Stimulated activated CD8-positive, alpha-beta memory T cell treated with anti-CD3 and anti-CD28 coated beads, Interleukin-4, amount 100 ng/mL, for 1 hour (primary cell): ENCODE measurements at places on chromosomes 13 and 19.

DNA sequence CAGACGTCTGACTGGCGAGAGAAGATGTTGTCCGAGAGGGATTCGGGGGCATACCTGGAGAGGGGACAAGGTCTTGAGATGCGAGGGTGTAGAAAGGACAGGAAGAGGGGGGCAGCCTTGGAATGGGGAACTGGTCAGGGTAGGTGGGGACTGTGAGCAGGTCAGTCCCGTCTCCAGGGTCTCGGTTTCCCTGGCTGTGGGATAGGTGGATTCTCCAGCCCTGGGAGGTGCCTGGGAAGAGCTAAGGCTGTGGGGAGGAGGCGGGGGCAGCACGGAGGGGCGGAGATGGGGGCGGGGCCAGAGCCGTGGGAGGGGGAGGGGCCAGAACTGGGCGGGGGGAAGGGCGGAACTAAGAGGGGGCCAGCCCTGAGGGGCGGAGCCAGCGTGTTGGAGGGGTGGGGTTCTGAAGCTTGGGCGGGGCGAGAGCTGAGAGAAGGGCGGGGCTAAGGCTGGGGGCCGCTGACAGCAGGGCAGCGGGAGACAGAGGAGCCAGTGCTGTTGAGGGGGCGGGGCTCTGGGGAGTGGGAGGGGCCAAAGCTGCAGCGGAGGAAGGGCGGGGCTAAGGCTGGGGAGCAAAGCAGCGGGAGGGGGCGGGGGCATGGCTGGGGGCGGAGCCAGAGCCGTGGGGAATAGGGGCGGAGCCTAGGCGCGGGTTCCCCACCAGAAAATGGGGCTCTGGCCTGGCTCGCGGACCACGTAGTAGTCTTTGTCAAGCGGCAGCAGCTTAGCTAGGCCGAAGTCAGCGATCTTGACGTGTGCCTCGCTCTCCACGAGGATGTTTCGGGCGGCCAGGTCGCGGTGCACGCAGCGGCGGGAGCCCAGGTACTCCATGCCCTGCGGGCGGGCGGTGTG lies 9.5 kb upstream of the INSL3 start:
- no peak for DNase-seq

DNA sequence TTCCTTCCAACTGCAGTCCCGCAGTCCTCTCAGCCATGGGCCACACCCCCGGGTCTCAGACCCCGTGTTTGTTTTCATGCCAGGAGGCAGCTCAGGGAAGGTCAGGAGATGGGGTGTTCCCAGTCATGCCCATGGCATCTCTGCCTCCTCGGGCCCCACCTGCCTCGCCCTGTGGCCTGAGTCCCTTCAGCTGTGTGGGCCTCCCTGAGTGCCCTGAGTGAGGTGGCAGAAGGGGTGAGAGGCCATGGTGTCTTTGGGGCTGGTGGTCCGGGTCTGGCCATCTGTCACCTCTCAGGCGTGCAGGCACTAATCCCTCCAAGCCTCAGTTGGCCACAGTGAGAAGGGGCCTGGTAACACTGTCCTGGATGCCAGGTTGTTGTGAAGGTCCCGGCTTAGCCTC lies 10.9 kb upstream of the KDM4B start:
- no peak for DNase-seq

DNA sequence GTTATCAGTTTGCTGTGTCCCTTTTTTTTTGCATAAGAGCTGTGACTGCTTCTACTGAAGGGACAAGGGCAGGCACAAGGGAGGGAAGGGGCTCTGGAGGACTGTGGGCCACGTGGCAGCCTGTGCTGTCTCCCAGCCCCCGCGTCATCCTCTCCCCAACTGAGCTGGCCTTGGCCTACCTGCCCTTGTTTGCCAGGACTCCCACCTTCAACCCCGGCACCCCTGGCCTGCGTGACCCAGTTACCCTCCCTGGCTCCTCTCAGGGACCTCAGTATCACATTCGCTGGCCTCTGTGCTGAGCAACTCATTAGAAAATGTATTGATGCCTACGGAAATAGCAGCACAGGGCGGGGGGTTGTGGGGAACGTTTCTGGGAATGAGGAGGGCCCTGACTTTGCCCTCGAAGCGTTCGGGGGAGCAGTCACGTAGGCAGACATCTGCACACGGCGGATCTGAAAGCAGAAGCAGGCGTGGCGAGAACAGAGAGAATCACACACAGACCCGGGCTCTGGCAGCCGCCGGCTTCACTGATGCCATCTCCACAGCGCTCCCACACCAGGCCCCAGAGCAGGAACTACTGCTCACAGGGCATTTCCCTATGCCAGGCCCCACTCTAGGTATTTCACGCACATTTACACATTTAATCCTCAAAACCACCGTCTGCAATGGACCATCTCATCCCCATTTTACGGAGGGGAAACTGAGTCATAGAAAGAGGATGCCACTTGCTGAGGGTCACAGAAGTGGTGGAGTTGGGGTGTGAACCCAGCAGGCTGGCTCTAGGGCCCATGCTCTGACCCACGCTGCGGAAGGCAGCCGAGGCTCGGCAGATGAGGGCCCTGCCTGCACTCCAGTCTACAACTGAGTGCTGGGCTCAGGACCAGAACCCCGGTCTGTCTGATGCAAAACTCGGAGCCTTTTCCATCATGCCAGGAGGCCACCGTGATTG lies 5.7 kb upstream of the ATF5 start:
- no peak for DNase-seq

- no peak for DNase-seq
These were observed 25.9 kb downstream of the UBA2 start for GRCh38 chr19:34454091-34454490.

DNA sequence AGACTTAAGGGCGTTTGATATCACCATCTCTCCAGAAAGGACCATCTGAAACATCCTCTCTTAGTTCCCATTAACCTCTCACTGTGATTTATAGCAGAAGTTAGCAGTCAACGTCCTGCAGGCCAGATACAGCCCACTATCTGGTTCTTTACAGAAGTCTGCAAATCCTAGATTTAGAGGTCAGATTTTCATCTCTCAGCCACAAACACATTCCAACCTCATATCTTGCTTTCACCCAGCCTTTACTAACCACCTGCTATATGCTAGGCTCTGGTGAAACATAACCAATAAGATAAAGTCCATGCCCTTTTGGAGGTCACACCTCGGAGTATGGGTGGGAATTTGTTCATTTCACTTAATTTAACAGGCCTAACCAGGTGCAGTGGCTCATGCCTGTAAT lies 76.8 kb upstream of the CACNA1A start:
- DNase-seq = no peak

DNA sequence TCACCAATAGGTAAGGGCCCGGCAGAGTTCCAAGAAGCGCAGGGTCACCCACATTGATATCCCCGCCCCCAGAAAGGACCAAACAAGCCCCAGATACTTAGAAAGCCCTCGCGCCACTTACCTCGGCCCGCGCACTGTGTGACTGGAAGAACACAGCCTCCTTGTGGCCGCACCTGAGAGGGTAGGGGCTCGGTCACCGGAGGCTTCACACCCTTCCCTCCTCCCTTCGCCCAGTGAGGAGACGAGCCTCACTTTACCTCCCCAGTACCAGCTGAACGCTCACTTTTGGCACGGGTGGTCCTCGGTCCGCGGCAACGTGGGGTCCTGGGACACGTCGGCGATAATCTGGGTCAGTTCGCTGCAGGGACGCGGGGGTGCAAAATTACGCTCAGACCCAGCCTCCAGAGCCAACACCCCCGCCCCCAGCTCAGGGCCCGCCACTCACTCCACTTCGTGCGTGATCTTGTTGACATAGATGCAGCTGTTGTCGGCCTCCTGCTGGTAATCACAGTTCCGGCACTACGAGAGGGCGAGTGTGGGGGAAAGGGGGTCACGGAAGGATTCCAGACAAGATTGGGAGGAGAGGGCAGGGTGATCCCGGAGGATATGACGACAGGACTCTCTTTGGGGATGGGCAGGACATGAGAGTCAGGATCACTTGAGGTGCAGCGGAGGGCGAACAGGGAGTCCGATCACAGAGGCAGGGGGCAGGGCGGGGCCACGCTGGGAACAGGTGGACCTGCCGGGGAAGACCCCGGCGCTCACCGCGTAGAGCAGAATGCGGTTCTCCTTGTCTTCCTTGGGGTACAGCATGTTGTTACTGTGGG lies 568 bp downstream of the POLR2I start:
- DNase-seq = no peak
